Astrocyte (in vitro differentiated cells and primary cell): ENCODE measurements at places on chromosomes 6 and 20. TPM values are rescaled to one million over a fixed set of nuclear protein-coding genes. Genes with fewer than 3 reads are reported as not detected.

- no peaks in the 10 kb centered on the region for H3K4me1 ChIP-seq
- no peak for DNase-seq
- H3K27me3 ChIP-seq = peaks cover 4% of the 10 kb centered on the region
- no peaks in the 10 kb centered on the region for H3K36me3 ChIP-seq
- no peak overlapping the region for H3K27ac ChIP-seq
These were observed 61.8 kb downstream of the CNBD2 start for GRCh38 chr20:36030149-36030548.

MDFI gene
- total RNA-seq = 144 and 167 TPM in 2 replicates

DNA sequence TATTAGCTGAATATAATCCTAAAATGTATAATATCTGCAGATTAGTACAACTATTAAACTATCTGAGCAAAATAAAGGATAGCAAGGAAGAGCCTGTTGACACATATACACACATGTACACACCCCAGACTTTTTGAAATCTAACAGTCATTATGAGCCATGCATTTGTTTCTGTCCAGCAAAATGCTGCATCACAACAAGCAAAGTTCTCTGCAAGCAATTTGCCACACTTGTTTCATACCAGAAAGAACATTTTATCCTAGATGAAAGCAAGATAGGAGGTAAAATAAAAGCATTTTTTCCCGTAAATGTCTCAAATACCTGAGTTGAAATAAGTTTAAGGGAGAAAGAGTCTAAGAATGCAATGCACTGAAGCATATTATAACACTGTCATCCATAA is 145.2 kb downstream of the COL21A1 start:
- DNase-seq = no peak
- H3K27ac ChIP-seq = no peak overlapping the region
- H3K4me3 ChIP-seq = no peak overlapping the region
- peaks cover 10% of the 10 kb centered on the region for H3K4me1 ChIP-seq
- H3K27me3 ChIP-seq = no peaks in the 10 kb centered on the region

MDN1 gene
- total RNA-seq = 34.8 and 35.7 TPM in 2 replicates

- no peaks in the 10 kb centered on the region for H3K27me3 ChIP-seq
- H3K36me3 ChIP-seq = no peaks in the 10 kb centered on the region
- H3K27ac ChIP-seq = no peak overlapping the region
- H3K4me1 ChIP-seq = peaks cover 11% of the 10 kb centered on the region
These were observed 201.2 kb upstream of the SMLR1 start for GRCh38 chr6:130625825-130626527.

DNA sequence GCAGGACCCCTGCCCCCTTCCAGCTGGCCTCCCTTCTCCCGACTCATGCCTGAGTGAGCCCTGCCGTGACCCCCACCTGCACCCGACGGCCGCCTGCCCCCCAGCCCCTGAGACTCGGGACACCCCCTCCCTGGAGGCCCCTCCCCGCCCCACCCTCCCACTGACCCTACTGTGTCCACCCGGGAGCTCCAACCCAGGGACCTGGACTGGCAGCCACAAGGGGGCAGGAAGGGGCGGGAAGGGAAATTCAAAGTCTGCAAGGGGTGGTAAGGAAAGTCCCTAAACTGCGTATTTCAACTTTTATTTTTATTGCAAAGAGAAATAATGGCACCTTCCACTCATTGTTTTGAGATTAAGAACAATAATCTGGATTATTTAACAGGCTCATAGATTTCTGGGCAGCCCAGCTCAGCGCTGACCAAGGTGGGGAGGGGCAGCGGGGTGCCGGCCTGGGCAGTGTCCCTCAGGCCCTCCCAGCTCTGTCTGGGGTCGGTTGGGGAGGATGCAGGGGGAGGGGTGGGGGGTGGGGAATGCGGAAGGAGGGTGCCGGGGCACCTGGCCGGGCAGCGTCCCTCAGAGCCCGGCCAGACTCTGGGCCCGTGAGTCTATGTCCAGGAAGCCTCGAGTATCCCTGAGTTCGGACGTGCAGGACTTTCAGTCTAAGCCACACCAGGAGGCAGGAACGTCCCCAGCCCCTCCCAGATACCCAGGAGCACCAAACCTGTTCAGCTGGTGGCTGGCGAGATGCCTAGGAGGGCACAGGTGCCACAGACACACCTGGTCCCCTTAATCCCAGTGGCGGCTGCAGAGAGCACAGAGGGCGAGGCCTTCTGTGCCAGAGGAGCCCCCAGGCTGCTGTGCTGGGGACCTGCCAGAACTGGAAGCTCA is 1.3 kb upstream of the PTK6 start:
- no peaks in the 10 kb centered on the region for H3K27me3 ChIP-seq
- DNase-seq = no peak
- peaks cover 8% of the 10 kb centered on the region for H3K4me1 ChIP-seq
- no peak overlapping the region for H3K27ac ChIP-seq
- no peak overlapping the region for H3K4me3 ChIP-seq

DNA sequence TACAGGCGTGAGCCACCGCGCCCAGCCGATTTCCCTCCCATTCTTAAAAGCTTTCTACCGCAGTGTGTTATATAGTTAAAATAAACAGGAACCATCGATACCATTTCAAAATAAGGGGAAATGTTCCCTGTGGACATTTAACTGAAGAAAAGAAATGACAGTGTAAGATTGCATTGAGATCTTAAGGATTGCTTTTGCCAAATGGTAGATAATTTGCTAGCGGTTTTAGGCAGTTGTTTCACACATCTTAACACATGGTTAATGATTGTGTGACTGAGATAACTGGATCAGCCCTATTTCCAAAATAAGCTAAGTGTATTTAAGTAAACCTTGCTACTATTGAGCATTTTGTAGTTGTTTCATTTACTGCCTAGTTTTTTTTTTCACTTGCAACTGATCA is 15.6 kb downstream of the STX16 start:
- peaks cover 20% of the 10 kb centered on the region for H3K36me3 ChIP-seq
- H3K4me3 ChIP-seq = no peak overlapping the region
- DNase-seq = no peak
- no peaks in the 10 kb centered on the region for H3K27me3 ChIP-seq

DNA sequence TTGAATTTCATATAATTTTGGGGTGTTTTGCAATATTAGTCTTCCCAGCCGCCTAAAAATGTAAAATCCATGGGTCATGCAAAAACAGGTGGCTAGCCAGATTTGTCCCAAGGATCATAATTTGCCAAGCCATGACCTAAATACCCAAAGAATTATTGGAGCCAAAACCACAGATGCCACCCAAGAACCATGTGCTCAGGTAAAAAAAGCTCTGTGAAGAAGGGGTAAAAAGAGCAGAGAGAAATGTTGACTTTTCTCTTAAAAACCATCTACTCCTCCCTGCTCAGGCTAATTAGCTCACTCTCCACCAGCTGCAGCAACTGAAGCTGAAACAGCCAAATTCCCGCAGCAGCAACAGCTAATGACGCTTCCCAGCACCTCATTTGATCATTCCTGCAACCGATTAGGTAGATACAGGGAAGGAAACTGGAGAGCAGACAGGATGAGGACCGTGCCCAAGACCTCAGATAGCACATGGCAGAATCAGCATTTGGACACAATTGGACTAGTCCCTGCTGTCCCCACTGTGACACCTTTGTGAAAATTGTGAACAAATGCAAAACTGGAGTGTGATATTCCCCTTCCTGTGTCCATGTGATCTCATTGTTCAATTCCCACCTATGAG is 107.9 kb upstream of the NXT1 start:
- H3K27ac ChIP-seq = no peak overlapping the region
- DNase-seq = no peak
- H3K36me3 ChIP-seq = no peaks in the 10 kb centered on the region
- H3K27me3 ChIP-seq = no peaks in the 10 kb centered on the region
- no peak overlapping the region for H3K4me3 ChIP-seq

BFSP1 gene
- 3.7 and 4.2 TPM in 2 replicates for total RNA-seq

DNA sequence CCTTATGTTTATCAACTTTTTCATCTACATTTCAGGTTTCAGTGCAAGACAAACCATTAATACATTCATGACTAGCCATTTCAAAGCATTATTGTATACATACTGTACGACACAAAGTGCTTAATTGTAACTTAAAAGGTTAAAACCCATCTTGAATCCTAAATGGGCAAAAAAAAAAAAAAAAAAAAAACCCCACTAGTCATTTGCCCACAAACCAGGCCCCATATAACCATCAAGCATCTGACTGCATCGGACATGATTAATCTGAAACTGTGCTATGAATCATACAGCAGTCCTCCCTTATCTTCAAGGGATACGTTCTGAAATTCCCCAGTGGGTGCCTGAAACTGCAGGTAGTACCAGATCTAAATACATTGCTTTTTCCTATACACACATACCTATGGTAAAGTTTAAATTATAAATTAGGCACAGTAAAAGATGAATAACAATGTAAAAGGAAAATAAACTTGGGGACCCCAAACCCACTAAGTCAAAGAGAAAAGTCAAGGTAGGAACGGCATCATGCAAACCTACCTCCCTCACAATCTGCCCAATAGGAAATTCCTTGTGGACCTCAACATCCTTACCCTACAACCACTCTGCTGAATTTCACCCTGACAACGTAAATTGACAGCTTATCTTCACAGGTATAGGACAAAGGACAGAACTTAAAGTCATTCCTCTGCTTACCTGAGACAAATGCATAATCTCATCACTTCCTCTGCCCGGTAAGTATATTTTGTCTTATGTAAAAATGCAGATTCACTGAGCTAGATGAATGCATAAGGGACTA is 14.3 kb downstream of the B4GALT5 start:
- DNase-seq = peak; percentile 81
- H3K27me3 ChIP-seq = no peaks in the 10 kb centered on the region
- peak overlapping the region; percentile 39 for H3K27ac ChIP-seq
- H3K4me3 ChIP-seq = no peak overlapping the region

- no peak overlapping the region for H3K27ac ChIP-seq
- H3K4me3 ChIP-seq = no peak overlapping the region
- no peaks in the 10 kb centered on the region for H3K27me3 ChIP-seq
- no peak for DNase-seq
- no peaks in the 10 kb centered on the region for H3K4me1 ChIP-seq
- no peaks in the 10 kb centered on the region for H3K36me3 ChIP-seq
These were observed 10.8 kb downstream of the HECA start for GRCh38 chr6:139145661-139146060.

GRCh38 chr20:608970-609369 is 1.1 kb downstream of the TCF15 start:
- no peaks in the 10 kb centered on the region for H3K36me3 ChIP-seq
- peaks cover 43% of the 10 kb centered on the region for H3K27me3 ChIP-seq
- no peak overlapping the region for H3K4me3 ChIP-seq
- no peaks in the 10 kb centered on the region for H3K4me1 ChIP-seq

CNPY3 gene
- 37.1 and 37.4 TPM in 2 replicates for total RNA-seq

DNA sequence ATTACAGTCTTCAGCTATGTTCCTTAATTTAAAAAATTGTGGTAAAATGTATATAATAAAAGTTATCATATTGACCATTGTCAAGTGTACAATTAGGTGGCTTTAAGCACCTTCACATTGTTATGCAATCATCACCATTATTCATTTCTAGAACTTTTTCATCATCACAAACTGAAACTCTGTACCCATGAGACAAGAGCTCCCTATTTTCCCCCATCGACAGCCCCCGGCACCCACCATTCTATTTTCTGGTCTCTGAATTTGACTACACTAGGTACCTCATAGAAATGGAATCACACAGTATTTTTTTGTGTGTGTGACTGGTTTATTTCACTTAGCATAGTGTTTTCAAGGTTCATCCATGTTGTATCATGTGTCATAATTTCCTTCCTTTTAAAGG is 39.7 kb upstream of the FYN start:
- DNase-seq = no peak
- no peaks in the 10 kb centered on the region for H3K4me1 ChIP-seq
- H3K4me3 ChIP-seq = no peak overlapping the region
- H3K27me3 ChIP-seq = no peaks in the 10 kb centered on the region
- no peaks in the 10 kb centered on the region for H3K36me3 ChIP-seq

RBPJL gene
- total RNA-seq = not detected in 2 replicates

CLDN20 gene
- total RNA-seq = not detected in 2 replicates

DNA sequence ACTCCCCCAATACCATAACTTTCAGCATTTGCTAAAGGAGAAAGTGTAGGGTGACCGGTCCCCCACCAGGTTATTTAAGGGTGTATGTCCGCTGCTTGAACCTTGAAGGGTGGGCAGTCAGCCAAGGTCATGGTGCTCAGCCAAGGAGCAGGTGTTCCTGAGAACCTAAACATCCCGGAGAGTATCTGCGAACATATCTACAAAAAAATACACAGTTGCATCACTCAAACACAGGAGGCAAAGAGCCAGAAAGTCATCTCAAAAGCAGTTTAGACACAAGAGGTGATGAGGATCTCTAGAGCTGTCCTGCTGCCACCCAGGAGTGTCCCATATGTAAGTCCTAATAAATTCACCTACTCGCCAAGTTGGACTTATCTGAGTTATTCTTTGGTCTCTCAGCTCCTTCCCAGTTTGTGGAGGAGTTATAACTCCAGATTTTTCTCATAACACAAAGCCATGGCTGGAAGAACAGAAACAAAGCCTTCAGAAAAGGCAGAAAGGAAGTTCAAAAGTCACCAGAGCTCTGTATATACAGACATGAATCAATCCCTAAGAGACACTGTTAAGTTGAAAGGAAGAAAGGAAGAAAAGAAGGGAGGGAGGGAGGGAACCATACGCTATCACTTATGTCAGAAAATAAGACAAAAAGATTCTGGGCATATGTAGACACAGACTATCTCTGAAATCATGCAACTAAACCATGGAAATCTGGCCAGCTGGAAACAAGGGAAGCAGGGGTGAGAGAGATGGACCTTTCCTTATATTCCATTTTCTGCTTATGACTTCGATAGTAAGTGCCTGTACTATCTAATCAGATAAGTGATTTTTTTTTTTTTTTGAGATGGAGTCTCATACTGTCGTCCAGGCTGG is 11.3 kb downstream of the MBOAT1 start:
- no peaks in the 10 kb centered on the region for H3K27me3 ChIP-seq
- no peaks in the 10 kb centered on the region for H3K36me3 ChIP-seq
- H3K4me1 ChIP-seq = no peaks in the 10 kb centered on the region
- no peak overlapping the region for H3K4me3 ChIP-seq
- no peak overlapping the region for H3K27ac ChIP-seq

KCNK17 gene
- total RNA-seq = not detected in 2 replicates

DNA sequence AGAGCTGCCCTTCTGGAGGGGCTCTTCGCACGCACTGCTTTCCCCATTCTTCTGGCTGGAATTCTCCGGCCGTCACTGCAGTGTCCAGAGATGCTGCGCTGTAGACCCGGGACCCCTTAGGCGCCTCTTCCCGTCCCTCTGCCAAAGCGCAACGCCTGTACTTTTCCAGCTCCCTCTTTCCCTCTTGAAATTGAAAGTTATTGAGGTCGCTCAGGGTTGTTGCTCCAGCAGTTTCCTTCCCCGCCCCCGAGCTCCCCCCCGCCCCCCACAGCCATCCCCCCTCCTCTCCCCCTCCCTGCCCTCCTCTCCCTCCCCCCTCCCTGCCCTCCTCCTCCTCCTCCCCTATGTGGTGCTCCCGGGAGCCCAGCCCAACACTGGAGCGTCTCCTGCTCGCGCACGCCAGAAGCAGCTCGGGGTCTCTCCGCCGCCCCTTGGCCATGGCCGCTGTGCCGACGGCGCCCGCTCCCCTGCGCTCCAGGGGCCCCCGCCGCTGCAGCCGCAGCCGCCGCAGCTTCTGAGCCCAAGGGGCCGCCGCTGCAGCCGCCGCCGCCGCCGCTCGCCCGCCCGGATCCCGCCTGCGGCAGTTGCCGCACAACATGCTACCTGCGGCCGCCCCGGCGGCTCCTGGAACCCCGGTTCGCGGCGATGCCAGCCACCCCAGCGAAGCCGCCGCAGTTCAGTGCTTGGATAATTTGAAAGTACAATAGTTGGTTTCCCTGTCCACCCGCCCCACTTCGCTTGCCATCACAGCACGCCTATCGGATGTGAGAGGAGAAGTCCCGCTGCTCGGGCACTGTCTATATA is at the start of gene RSPO3:
Gene RSPO3 (plus strand): TSS at position 374 of the 804 bp plus-strand sequence. CDS start 522 bp downstream, outside the sequence.
- DNase-seq = no peak
- H3K4me3 ChIP-seq = peak within 1 kb of the TSS; percentile 59
- H3K36me3 ChIP-seq = no peaks in the 10 kb centered on the region
- peaks cover 19% of the 10 kb centered on the region for H3K4me1 ChIP-seq
- no peak within 1 kb of the TSS for H3K27ac ChIP-seq
- H3K27me3 ChIP-seq = peaks cover 60% of the 10 kb centered on the region
